H4 (cell line): ENCODE measurements at places on chromosomes 1 and 21.

GRCh38 chr1:244654108-244655038, 1.4 kb downstream of the DESI2 start:
- DNase-seq = no peak

GRCh38 chr1:245583575-245584330, 429.0 kb downstream of the KIF26B start:
- peak; percentile 85 for DNase-seq

DNA sequence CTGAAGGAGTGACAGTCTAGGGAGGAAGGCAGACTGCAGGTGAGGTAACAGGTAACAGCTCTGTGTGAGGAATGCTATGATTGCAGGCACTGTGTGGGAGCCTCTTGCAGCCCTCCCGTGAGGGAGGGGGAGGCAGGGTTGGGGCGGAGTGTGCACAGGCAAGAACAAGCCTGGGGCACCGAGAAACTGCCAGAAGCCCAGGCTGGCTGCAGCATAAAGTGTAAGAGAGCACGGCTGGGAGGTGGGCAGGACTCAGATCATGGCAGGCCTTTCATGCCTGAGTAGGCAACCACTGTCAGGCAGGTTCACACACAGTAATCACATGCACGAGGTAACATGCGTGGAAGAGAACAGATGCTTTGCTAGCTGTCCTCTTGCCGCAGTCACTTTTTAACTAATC, 11.3 kb upstream of the RHEX start:
- no peak for DNase-seq

GRCh38 chr1:53249706-53250105, 11.4 kb upstream of the MAGOH start:
- no peak for DNase-seq

GRCh38 chr1:198575798-198576641, 35.5 kb upstream of the ATP6V1G3 start:
- DNase-seq = no peak

- DNase-seq = no peak
Measured at GRCh38 chr1:225886159-225887029, 2.6 kb downstream of the LEFTY1 start.

- no peak for DNase-seq
Measured at GRCh38 chr1:39625462-39626273, 13.8 kb downstream of the HEYL start.

GRCh38 chr1:108017698-108018097, 52.7 kb upstream of the VAV3 start:
- DNase-seq = no peak

DNA sequence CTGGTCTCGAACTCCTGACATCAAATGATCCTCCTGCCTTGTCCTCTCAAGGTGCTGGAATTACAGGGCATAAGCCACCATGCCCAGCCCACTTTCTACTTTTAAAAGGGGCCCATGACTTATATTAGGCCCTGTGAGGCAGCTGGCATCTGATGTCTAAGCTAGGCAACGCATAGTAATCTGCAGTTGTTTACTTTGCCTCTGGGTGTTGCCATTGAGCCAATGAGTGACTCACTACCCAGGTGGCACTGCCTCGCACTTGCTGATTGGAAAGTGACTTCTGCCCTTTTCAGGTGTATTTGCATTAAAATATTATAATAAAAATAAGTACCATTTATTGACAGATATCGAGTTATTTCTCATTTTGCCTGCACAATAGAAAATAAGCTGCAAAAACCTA, 84.9 kb downstream of the KIF14 start:
- peak; percentile 68 for DNase-seq

GRCh38 chr1:85133565-85134159, 67.2 kb downstream of the SYDE2 start:
- no peak for DNase-seq

DNA sequence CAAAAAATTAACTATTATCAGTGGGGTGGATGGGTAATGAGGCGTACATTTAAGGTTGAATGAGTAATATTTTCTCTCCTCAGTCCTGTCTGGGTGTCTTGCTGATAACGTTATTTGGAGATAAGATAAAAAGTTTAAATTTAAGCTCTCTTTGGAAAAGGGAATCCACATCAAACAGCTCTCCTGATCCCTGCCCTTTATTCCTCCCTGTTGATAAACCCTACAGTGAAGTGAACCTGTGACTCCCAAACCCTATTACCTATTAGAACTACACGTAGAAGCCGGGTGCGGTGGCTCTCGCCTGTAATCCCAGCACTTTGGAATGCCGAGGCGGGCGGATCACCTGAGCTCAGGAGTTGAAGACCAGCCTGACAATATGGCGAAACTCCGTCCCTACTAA, 9.9 kb upstream of the GPR161 start:
- no peak for DNase-seq

- no peak for DNase-seq
Measured at GRCh38 chr21:31164713-31165694, 126.7 kb upstream of the KRTAP19-8 start.

DNA sequence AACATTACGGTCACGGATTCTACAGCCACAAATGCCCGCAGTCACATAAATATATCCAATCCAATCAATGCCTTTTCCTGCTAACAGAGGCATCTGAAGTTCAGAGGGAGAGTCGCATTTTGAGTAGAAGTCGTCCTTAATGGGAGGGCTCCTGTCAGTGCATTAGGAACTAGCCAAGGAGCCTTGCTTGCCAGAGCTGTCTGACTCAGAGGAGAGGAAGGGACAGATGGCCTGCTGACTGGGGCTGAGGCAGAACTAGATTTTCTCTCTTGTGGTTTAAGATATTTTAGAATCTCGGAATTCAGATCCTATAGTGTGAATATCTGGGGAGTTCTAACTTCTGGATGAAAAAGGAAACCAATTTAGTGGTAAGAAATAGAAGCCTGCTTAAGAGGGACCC, 10.6 kb downstream of the XKR8 start:
- no peak for DNase-seq

GRCh38 chr1:195376190-195376589, 1232.0 kb downstream of the KCNT2 start:
- peak; percentile 24 for DNase-seq

DNA sequence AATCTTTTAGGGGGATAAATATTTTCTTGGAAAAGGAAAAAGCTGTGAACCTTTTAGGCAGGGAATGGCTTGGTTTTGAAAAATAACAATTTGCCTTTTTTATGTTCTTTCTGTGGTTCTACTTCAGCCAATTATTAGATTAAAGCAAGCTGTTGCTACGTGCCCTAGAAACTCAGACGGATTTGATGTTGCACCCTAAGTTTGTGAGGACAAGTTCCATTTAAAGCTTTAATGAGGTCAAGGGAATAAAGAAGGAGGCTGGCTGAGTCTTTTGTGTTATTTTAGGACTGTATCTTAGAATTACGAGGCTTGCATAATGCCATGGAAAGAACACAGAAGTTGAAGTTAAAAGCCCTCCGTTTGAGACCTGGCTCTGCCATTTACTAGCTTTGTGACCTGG, 216.9 kb downstream of the NUF2 start:
- DNase-seq = no peak

DNA sequence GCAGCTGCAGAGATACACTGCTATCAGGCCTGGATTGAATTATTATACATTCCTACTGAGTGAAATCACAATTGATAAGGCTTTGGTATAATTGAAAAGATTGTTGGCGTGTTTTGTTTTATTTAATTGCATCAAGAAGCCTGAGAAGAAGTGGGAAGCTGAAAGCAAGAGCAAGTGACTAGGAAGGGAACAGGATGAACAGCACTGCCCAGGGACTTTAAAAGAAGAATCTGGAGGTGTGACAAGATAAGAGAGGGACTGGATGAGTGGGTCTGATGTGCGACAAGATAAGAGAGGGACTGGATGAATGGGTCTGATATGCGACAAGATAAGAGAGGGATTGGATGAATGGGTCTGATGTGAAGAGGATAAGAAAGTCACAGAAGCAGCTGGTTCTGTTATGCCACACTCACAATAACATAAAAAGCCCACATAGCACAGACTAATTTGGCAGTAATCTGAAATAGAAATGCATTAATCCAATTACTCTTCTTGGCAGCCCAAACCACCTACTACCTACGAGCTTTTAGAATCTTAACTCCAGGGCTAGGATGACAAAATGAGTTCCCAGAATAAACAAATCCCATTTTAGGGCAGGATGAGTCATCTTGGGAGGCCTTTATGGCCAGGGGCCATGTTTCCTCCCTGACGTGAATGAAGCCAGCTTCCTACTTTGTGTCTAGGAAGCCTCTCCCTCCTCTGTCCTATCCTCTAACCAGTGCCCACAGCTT, 129.7 kb downstream of the DUSP10 start:
- peak; percentile 91 for DNase-seq

GRCh38 chr1:25140073-25140797, 92.1 kb downstream of the SYF2 start:
- no peak for DNase-seq

DNA sequence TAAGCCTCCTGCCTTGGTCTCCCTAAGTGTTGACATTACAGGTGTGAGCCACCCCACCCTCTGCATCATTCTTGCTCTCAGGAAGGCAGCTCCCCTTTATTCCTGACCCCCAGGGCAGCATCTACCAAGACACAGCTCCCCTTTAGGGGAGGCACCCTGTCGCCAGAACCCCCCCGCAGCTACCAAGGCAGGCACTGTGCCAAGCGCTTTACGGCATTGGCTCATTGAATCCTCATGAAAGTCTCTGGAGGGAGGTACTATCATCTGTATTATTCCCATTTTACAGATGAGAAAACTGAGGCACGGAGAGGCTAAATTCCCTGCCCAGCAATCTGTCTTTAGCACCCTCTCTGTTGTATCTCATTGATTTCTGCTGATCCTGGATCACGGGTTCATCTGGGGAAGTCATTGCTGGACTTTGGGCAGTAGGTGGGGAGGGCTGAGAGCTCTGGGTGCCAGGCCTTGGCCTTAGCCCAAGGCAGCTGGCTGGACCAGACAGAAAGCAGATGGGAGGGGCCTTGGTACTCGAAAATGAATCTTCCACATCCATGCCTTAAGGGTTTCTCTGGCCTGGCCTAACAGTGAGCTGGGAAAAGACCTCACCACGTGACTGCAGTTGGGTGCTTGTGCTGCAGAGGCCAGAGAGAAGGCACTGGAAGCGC, 5.9 kb downstream of the PLOD1 start:
- no peak for DNase-seq

GRCh38 chr1:33365560-33365997, 44.7 kb upstream of the A3GALT2 start:
- DNase-seq = no peak

DNA sequence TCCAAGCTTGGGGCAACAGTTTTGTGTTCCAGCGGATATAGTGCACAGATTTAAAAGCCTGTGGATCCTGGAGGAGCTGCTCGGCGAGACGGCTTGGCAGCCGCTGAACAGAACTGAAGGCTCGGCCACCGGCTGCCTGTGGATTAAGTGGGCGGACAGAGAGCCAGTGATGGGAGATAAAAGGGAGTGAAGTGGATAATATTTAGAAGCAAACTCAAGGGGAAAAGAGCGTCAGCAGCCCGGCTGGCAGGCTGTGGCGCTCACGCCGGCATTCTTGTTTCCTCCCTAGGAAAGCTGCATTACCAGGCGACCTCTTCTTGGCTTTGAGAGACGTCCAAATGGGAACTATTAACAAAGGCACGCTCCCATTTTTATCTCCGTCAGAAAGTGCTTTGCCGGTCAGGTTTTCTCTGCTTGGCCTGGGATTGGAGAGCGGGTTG, 10.4 kb downstream of the TRABD2B start:
- no peak for DNase-seq

- DNase-seq = peak; percentile 80
Measured at GRCh38 chr1:38834937-38835827, 24.4 kb downstream of the RRAGC start.

- DNase-seq = peak; percentile 10
Measured at GRCh38 chr1:113860891-113861290, 10.6 kb downstream of the PTPN22 start.

GRCh38 chr1:96240438-96240837, 481.1 kb upstream of the PTBP2 start:
- DNase-seq = no peak

DNA sequence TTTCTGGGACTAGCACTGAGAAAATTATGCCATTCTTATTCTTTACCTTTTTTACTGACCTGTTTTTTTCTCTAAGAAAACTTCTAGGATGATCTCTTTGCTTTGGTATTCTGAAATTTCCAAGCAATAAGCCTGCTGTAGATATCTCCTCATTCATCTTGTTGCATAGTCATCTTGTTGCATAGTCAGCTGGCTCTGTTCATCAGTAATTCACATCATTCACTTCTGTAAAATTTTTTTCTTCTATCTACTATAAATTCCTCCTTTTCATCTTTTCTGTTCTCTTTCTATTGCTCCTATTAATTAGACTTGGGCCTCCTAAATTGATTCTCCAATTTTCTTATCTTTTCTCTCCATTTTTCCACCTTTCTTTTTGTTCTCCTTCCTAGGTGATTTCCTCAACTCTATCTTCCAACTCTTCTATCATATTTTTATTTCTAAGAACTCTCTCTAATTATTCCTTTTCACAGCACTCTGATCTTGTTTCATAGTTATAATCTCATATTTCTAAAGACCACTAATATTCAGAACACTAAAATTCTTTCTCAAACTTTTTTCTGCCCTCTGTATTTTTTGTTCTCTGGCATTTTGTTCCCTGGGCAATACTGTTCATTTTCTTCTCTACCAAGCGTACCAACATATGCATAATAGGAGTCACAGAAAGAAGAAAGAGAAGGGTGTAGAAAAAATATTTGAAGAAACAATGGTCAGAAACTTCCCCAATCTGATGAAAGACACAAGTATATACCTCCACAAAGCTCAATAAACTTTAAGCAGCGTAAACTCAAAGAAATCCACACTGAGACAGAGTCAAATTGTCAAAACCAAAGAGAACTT, 17.7 kb downstream of the TUT4 start:
- no peak for DNase-seq

- no peak for DNase-seq
Measured at GRCh38 chr21:45433301-45433700, 28.3 kb downstream of the COL18A1 start.
